Fibroblast of skin of right biceps (primary cell): ENCODE measurements at places on chromosomes 1 and 21.
A peak's percentile ranks its signal among the peaks of the same experiment; 100 is the strongest.

DNA sequence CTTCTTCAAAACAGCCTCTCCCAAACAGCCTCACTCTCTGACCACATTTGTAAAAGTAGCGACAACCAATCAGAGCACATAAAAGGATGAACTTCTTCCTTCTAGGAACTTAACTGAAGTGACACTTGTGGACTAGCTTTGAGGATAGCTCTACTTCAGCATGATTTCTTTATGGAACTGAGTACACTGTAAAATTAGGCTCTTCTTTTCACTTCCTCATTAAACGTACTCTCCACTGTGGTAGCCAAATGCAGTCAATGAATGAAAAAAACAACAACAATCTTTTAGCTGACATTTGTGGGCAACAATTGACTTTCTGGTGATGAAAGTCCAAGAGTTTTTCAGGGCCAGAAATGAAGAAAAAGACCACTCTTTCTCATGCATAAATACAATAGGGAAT, 9.6 kb downstream of the LRRC53 start:
- no peak for DNase-seq

GRCh38 chr1:12063141-12064072, at the start of gene TNFRSF8:
TSS of gene TNFRSF8 (plus strand) at chr1:12063303. CDS start at chr1:12063599, 296 bp downstream.
- DNase-seq: peak; percentile 47

- DNase-seq: peak; percentile 61
These were observed 85.5 kb downstream of the CLIC4 start for GRCh38 chr1:24830680-24831272.

- DNase-seq: no peak
These were observed 3.8 kb upstream of the SSU72 start for GRCh38 chr1:1578371-1578940.

DNA sequence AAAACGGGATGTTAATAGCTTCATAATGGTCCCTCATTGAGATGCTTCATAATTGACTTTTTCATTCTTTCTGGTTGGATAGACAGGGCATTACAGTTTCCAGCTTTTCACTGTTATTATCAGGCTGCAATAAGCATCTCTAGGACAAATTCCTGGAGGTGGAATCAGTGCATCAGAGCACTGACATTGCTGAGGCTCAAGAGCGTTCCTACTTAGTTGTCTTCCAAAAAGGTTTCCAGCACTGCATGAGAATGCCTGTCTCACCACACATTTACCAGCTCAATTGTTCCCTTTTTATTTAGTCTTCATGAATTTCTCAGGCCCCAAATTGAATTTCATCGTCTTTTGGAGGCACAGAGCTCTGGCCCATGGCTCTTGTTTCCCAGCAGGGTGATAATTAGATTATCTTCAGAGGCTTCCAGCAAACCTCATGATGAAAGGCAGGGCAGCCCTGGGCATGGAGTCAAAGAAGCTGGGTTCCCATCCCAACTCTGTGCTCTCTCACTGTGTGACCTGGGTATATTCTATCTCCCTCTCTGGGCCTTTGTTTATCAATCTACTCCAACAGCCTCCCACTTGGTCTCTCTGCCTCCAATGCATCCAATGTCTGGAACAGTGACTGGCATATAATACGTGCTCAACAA, 451.4 kb downstream of the PTPRU start:
- DNase-seq: peak; percentile 30

DNA sequence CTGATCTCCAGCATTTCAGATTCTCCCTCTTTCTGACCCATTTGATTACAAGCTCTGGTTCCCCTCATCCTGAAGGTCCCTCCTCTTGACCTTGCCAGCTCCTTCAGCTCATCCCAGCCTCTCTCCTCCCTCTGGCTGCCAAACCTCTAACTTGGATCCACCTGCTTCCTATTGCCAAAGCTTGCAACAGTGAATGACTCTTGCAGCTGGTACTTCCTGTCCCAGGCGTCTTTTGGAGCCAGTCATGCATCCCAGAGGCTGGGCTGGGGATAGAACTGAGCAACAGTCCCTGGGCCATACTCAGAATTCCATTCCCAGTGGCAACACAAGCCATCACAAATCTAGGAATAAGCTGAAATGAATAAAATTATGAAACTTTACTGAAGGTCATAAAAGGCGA, 27.7 kb upstream of the SPOCD1 start:
- peak; percentile 78 for DNase-seq

DNA sequence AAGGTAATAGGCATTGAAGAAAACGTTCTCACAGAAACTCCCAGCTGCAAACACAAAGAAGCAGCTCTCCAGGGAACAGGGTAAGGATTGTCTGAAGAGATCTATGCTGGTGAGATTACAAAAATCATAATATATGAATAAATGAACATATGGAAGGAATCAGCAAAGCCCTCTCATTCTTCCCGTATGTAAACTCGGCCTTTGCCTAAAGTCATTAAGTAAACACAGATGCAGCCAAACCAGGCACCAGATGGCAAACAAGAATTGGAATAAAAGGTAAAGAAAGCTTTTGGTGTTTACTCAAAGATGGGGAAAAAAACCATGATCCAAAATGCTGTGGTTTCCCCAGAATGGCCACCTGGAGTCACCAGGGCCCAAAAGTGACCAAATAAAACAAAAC, 76.6 kb upstream of the HOOK1 start:
- DNase-seq: peak; percentile 78
